ENCODE measurements at places on chromosomes 5 and 9.

- DNase-seq, result no peak
These were observed 357.3 kb downstream of the SPOCK1 start for GRCh38 chr5:137141779-137142178.

- DNase-seq, result no peak
These were observed 21.3 kb downstream of the SPRY4 start for GRCh38 chr5:142303565-142303964.

GRCh38 chr5:90051756-90052155, 357.8 kb downstream of the CETN3 start:
- no peak for DNase-seq

GRCh38 chr5:157731272-157732129, at the start of gene THG1L:
THG1L (plus strand) TSS chr5:157731420; CDS start chr5:157731441, 21 bp downstream.
- DNase-seq, result peak; percentile 99

- no peak for DNase-seq
These were observed 15.0 kb upstream of the TEX48 start for GRCh38 chr9:114696814-114697544.

DNA sequence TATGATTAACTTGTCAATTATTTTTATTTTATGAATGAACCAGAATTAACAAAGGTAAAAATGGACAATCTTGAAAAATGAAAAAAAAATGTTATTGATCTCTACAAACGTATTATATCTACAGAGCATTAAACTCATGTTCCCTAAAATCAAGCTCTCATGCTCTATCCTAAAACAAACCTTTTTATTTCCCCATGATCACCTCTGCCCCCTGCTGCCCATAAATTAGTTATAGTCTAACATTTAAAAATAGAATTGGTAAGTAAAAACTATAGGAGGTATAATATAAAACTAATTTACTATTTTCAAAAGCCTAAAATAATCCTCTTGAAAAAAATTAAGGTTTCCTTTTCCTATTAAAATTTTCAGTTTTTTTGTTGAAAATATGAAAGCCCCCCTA, 168.0 kb upstream of the POU5F2 start:
- no peak for DNase-seq

DNA sequence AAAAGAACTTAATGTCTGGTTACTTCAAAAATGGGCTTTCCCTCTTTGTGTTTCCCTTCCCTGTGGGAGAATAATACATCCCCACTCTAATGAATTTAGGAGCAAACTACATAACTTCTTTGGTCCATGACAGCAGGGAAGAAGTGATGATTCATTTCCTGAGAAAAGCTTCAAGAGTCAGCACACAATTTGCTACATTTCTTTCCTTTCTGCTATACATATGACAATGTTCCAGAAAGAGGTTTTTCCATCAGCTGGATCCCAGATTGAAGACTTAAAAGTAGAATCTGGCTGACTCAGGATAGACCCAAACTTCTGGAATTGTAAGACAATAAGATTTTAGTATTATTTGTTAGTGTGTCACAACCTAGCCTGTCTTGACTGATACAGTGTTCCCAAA, 126.1 kb downstream of the DRD1 start:
- DNase-seq, result no peak

DNA sequence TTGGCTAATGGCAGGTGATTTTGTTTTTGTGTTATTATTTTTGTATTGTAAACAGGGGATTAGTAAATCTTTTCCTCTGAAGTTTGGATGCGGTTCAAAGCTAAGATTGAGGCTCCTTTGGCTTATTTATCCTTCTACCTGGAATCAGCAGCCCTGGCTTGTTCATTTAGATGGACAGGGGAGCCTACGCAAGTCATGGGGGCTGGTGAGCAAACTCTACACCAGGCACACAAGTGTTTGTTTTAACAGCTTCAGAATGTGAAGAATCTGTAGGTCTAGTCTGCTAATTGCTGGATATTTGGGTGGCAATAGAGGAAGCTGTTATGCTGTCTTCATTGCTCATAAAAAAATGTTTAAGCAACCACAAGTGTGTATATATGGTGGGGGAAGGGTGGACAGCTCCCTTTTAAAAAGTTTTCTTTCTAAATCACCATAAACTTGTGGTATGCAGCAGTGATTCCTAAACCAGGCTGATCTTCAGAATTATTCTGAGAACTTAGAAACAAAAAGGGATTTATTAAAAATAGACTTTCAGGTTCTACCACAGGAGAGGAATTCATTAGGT, 20.7 kb downstream of the ZNF462 start:
- DNase-seq, result no peak

GRCh38 chr5:79111960-79112702, 522 bp downstream of the BHMT start:
- no peak for DNase-seq

GRCh38 chr5:149433524-149434131, 54.5 kb upstream of the IL17B start:
- DNase-seq, result no peak

DNA sequence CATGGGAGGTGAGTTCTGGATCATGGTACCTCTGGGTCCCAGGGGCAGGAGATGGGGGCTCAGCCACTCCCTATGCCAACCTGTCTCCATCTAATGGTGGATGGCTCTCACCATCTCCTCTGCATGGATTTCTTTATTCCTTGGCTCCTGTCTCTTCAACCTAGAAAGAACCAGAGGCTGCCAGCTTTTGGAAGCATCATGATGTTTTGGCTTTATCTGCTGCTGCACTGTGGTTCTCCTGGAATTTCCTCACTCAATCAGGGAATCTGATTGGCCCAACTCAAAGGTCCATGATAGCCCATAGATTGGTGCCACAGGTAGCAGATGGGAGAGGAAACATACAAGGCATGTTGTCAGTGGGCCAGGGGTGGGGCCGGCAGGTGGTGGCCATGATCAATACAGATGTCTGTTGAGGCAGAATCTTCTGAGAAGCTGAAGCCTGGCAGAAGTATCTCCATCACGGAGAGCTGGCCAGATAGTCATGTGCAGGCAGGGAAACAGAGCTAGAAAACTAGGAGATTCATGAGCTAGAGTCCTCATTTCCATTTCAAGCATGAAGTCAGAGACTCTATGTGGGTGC, 158.2 kb downstream of the MACROH2A1 start:
- DNase-seq, result no peak

GRCh38 chr5:56896763-56897162, 12.6 kb upstream of the SETD9 start:
- DNase-seq, result no peak

GRCh38 chr5:90956511-90957097, 398.0 kb downstream of the ADGRV1 start:
- DNase-seq, result no peak

- DNase-seq, result no peak
These were observed 102.9 kb upstream of the MEGF10 start for GRCh38 chr5:127187706-127188105.

DNA sequence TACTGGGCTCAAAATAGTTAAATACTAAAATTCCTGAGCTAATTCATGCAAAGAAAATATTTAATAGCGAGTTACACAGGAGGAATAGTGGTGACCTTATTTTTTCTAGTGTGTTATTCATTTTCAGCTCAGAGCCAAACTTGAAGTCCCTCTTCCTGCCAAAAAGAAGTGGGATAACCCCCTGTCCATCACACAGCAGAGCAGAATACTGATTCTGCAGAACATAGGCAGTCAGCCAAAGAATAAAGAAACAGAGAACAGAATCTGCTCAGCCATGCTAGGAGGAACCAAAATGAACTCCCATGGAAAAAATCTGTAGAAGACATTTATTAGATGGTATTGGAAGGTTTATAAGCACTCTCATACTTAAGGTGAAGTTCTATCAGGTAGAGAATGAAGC, 49.4 kb upstream of the GRIN3A start:
- no peak for DNase-seq

DNA sequence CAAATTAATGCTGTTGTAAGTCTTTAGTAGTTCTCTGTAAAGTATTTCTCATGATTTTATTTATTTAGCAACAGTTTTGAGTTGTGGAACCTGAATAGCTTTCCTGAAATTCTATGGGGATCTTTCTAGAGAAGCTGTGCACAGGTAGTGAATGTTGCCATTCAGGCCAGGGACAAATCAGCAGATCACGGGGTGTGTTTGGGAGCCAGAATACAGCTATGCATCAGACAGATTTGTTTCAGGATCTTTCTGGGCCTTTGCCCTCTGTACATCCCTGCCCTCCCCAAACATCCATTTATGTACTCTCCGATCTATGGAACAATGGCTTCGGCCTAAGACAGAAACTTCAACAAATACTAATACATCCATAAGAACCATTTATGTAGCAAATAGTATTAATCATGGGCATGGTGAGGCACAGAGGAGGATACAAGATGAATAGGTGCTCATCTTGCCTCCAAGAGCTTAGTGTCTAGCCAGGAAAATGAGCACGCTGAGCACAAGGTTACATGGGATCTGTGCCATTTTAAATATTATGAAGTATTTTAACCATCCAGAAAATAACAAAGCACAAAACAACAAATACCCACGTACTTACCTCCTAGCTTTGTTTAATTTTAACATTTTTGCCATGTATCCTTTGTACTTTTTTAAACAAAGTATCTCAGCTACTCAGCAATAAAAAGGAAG, 13.1 kb downstream of the ARHGEF37 start:
- DNase-seq, result no peak

DNA sequence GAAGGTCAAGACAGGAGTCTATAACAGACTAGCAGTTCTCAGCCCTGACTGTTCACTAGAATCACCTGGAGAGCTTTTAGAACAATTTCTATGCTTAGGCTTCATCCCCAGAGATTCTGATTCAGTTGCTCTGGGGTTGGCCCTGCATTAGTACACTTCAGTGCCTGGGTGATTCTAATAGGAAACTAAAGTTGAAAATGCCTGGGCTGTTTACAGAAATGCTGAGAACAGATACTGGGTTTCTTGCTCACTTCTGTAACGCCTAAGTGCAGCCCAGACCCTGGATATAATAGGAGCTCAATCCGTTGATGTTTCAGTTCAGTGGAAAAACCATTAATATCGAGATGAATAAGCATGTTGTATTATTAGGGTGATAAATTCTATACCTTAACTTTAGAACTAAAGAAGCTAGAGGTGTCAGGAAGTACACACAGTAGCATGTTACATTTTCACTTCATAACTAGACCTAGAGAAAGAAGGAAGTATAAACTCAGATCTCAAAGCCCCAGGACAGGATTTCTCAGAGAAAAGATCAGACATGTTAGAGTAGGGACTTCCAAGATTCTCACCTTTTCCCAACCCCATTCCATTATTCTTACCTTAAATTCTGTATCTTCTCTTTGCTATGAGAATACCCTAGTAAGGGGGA, 20.4 kb downstream of the HAVCR2 start:
- DNase-seq, result no peak

DNA sequence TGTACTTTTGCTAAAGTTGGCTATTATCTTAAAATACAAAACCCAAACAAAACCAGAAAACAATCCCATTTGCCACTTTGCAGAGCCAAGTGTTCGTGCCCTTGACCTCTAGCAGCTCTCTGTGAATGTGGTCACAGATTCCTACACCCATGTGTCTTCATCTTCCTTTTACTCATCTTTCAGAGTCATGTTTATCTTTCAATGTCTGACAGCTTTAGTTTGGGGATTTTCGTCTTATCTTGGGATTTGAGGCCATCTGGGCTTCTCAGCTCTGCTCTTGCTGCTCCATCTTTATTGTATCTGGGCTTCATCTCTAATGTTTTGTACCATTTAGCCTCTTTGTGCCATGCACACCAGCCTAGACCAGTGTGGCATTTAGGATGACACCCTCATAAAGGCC, 81.0 kb downstream of the DAPK1 start:
- peak; percentile 63 for DNase-seq

- peak; percentile 69 for DNase-seq
These were observed 6.4 kb upstream of the MSX2 start for GRCh38 chr5:174717826-174718455.

DNA sequence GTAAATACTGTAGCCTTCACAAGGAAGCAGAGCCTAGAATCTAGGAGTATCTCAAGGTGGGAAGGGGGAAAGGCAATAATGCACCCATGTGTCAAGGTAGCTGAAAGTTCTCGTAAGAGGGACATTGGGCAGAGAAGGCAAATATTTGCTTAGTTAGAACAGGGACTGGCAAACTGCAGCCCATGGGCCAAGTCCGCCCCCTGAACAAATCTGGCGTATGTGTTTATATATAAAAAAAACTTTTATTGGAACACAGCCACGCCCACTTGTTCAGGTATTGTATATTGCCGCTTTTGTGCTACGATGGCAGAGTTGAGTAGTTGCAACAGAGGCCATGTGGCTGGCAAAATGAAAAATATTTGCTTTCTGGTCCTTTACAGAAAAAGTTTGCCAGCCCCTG, 16.1 kb downstream of the KCNN2 start:
- DNase-seq, result no peak

DNA sequence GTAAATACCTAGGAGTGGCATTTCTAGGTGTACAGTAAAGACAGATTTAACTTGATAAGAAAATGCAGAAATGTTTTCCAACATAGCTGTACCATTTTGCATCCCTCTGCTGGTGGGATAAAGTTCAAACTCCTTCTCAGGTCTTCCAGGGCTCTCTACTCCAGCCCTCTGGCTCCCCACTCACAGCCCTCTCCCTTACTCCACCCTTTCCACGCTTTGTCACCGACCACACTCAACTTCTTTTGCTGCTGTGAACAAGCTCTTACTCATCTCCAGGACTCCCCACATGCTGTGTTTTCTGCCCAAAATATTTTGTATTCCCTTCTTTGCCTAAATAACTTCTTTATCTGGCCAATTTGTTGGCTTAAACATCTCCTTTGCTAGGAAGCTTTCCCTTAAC, 90.6 kb upstream of the OSMR start:
- no peak for DNase-seq

- peak; percentile 83 for DNase-seq
These were observed at the start of gene SPOCK1 for GRCh38 chr5:137498736-137499505. SPOCK1 (minus strand) TSS chr5:137499326.

DNA sequence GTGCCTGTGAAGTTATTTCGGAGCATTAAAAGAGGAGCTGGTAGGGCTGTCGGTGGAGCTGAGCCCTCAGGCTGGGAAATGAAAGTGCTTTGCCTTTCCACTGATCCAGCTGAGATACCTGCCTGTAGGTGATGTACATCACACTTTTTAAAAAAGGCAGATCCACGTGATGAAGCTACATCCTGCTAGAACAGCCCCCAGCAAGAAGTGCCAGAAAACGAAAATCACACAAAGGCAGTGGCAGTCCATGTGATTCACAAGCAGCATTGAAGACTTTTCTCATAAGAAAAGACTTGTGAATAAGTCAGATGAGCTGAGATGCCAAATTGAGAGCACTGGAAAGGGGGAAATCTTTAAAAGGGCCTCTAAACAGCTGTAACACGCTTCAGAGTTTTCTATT, 765.1 kb downstream of the PTPRD start:
- DNase-seq, result no peak

- DNase-seq, result no peak
These were observed 51.3 kb downstream of the SNX24 start for GRCh38 chr5:122896598-122897282.

- no peak for DNase-seq
These were observed 217.5 kb upstream of the OTULINL start for GRCh38 chr5:14364096-14364495.

DNA sequence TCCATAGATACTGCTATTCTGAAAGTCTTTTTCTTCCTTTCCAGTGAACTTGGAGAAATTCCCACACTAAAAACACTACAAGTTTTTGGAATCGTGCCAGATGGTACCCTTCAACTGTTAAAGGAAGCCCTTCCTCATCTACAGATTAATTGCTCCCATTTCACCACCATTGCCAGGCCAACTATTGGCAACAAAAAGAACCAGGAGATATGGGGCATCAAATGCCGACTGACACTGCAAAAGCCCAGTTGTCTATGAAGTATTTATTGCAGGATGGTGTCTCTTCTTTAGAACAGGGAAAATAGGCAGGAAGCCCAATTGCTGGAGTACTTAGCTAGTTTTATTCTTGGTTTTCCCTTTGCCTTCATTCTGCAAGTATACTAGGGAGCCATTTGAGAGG, 29.9 kb downstream of the SKP2 start:
- DNase-seq, result no peak

- DNase-seq, result no peak
These were observed 240.6 kb downstream of the MARCHF11 start for GRCh38 chr5:15938961-15939360.
